Effector memory CD4-positive, alpha-beta T cell (primary cell): ENCODE measurements at places on chromosomes 6 and 20.

DNA sequence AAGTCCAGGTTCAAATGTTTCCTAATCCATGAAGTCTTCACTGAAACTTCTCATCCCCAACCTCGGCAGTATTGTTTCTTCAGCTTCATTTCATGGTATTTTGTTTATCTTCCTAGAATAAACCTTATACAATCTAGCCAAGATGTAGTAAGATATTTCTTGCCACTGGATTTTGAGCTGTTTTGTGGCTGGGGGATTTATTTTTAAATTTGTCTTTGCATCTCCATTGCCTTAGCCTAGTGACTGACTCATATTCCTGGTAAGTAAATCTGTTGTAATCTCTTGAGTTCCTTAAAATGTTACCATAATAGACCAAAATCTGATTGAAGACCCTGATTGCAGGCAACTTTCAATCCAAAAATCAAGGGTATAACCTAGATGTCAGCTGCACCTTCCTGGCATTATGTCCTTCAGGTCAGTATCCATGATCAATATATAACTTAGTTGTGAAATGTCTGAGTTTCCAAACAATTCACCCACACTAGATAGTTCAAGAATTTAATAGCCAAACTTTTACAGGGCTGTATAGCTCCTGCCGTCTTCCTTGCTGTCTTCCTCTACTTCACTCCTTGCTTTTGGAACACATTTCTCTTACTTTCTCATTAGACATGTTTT, 4.7 kb upstream of the TRMT11 start:
- no peak for DNase-seq

- DNase-seq, result no peak
These were observed 4.0 kb downstream of the ARID1B start for GRCh38 chr6:156780962-156781853.

- DNase-seq, result no peak
These were observed 15.6 kb downstream of the PPP1R10 start for GRCh38 chr6:30601436-30601814.

DNA sequence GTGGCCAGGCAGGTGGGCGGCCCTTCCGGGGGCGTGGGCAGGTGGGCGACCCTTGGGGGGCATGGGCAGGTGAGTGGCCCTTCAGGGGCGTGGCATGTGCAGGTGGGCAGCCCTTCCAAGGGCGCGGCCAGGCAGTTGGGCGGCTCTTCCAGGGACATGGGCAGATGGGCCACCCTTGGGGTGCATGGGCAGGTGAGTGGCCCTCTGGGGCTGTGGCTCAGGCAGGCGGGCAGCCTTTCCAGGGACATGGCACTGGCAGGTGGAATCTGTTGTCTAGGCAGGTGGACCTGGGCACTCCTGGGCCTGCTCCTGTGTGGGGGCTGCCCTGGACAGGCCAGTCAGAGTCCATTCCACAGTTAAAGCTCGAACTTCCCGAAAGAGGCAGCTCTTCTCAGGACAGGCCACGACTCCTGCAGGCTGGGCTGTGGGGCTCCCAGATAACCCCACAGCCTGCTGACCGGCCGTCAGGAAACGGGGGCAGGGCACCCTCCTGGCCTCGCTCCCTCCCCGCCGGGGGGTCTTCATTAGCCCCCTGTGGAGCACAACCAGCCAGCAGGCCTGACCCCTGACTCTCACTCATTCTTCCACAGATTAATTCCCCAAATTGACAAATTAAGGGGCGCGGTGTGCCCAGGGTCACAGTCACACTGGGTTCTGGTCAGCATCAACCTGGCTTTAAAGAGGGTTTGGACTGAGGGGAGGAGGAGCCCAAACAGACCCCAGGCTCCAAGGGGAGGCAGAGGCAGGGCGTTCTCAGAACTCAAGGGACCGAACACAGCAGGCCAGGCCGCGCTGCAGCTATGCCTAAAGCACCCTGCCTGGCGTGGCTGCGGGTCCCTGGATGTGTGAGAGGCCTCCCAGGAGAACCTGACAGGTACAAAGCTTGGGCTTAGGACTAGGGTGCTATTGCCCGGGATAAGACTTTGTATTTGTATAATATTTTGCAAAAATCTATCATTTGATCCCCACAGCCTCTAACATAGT, 130.0 kb downstream of the DLL1 start:
- no peak for DNase-seq

- DNase-seq, result no peak
These were observed 35.2 kb downstream of the PHACTR1 start for GRCh38 chr6:12751694-12752325.

DNA sequence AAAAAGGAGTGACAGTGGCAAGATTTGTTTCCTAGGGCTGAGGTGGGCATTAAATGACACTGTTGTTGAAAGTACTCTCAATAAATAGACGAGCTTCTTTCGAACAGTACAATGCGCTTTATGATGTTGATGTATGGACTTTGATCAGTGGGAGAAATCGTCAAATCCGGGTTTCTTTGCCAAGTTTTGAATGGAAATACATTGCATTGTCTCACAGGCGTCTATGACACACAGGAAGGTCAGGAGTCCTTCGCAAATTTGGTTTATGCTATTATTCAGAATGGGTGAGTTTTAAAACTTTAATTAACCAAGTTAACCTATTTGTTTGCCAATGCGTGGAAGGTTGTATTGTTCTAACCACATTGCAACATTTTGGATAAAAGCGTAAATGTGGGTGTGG, 547.3 kb upstream of the SLC35B3 start:
- DNase-seq, result no peak

DNA sequence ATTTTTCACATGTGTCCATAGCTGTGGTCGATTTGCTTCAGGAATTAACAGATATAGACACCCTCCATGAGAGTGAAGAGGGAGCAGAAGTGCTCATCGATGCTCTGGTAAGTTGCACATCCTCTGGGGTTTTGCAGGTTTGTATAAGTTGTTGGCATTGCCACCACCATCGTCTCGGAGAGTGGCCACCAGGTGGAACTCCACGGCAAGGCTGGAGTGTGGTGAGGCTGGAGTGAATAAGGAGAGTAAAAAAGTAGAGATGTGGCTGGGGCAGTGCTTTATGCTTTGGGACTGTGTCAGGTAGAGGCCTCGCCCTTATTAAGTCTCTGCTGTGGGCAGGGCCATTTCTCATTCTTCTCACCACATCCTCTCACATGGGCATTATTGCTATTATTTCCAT, 63.7 kb downstream of the CTNNBL1 start:
- DNase-seq, result no peak
